ENCODE measurements at places on chromosomes 5 and 9. TPM values are rescaled to one million over a fixed set of nuclear protein-coding genes. Genes with fewer than 3 reads are reported as not detected.

DNA sequence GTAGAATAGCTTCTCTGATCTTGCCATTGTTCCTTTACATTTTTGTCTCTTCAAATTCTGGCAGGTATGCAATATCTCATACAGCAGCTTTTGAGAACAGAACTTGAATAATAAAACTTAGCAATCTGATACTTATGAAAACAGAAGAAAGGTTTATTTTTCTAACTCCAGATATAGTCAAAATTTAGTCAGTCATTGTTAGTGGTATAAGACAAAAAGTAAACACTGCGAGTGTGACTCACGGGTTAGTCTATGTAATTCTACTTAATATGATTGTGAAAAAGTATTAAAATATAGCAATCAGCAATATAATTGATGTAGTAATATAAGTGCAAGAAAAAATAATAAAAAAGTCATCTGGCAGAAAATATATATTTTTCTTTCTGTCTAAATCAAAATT lies 910.4 kb downstream of the DNAH5 start:
- no peaks in the 10 kb centered on the region for H3K4me1 ChIP-seq
- DNase-seq = no peak
- no peaks in the 10 kb centered on the region for H3K36me3 ChIP-seq
- no peak overlapping the region for H3K4me3 ChIP-seq

DNA sequence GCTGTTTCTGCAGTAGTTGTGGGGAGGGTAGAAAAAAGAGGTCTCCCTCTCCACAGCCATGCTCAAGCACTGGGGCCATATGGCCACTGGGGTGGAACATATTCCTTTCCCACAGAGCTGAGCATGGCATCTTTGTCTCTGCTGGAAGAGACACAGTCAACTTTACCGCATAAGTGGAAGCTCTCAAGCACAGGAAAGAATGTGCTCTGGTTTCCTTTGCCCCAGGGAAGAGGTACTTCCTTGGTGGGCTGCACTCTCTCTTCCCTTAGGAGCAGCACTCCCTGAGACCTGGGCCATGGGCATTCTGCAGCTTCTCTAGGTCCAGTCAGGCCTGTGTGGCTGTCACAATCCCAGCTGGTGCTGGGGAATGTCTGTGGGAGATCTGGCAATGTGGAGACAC lies 168.5 kb upstream of the ACTBL2 start:
- no peaks in the 10 kb centered on the region for H3K4me1 ChIP-seq
- H3K36me3 ChIP-seq = no peaks in the 10 kb centered on the region
- DNase-seq = no peak
- no peaks in the 10 kb centered on the region for H3K27me3 ChIP-seq
- H3K4me3 ChIP-seq = no peak overlapping the region

DNA sequence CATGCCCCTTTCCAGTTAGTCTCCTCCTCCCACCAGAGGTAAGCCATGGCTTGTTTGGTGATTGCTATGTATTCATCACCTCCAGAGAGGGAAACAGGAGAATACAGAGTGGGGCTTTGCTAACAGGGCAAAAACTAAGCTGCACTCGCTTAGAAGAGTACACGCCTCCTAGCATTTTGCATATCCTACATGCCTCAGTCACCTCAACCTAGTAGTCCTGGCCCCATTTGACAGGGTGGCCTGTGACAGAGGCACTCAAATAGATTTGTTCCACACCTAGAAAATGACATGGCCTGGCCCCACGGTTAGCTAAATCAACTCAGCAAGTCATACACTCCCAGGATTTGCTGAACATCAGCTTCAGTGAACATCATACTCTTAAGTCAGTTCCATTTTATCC lies 90.7 kb downstream of the CYFIP2 start:
- no peak overlapping the region for H3K4me3 ChIP-seq
- no peaks in the 10 kb centered on the region for H3K4me1 ChIP-seq
- H3K36me3 ChIP-seq = peaks cover 37% of the 10 kb centered on the region
- no peak overlapping the region for H3K27ac ChIP-seq
- no peaks in the 10 kb centered on the region for H3K27me3 ChIP-seq
- no peak for DNase-seq

- H3K4me1 ChIP-seq = no peaks in the 10 kb centered on the region
- no peaks in the 10 kb centered on the region for H3K27me3 ChIP-seq
- H3K4me3 ChIP-seq = no peak overlapping the region
- H3K36me3 ChIP-seq = no peaks in the 10 kb centered on the region
These were observed 123.6 kb downstream of the INVS start for GRCh38 chr9:100222674-100223073.

DNA sequence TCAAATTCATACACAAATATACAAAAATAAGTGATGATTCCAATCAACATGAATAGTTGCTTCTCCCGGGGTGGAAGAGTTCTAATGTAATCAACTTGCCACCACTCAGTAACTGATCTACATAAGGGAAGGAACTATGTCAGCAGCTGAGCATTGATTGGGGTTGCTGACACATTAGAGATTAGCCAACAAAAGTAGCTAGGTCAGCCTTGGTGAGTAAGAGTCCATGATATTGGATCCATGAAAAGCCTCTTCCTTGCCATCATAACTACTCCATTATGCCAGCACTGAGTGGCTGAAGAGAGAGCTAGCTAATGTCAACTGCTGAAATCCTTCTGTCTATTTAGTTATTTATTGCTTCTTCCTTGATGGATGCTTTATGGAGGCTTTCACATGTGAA lies 309.8 kb downstream of the NFIB start:
- no peak overlapping the region for H3K4me3 ChIP-seq
- no peak for DNase-seq
- H3K4me1 ChIP-seq = no peaks in the 10 kb centered on the region
- no peak overlapping the region for H3K27ac ChIP-seq

Gene IL3
- total RNA-seq = not detected

GRCh38 chr5:159341906-159342310 lies 11.6 kb upstream of the IL12B start:
- no peak overlapping the region for H3K4me3 ChIP-seq
- H3K27me3 ChIP-seq = no peaks in the 10 kb centered on the region
- no peak overlapping the region for H3K27ac ChIP-seq
- DNase-seq = peak; percentile 62
- H3K36me3 ChIP-seq = no peaks in the 10 kb centered on the region

Gene ATG10
- total RNA-seq = 0.58 TPM

DNA sequence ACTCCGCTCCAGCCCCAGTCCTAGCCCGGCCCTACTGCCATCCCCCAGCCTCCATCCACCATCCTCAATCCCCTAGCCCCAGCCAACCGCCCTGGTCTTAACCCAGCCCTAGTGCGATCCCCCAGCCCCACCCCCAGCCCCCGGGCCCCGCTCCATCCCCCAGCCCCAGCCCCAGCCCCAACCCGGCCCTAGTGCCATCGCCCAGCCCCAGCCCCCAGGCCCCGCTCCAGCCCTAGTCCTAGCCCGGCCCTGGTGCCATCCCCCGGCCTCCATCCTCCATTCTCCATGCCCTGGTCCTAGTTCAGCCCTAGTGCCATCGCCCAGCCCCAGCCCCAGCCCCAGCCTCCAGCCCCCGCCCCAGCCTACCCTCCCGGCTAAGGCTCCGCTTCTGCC lies 398 bp downstream of the TOR1A start:
- H3K4me3 ChIP-seq = peak overlapping the region; percentile 99
- peaks cover 25% of the 10 kb centered on the region for H3K36me3 ChIP-seq
- H3K4me1 ChIP-seq = peaks cover 19% of the 10 kb centered on the region
- no peaks in the 10 kb centered on the region for H3K27me3 ChIP-seq
- H3K27ac ChIP-seq = peak overlapping the region; percentile 78

DNA sequence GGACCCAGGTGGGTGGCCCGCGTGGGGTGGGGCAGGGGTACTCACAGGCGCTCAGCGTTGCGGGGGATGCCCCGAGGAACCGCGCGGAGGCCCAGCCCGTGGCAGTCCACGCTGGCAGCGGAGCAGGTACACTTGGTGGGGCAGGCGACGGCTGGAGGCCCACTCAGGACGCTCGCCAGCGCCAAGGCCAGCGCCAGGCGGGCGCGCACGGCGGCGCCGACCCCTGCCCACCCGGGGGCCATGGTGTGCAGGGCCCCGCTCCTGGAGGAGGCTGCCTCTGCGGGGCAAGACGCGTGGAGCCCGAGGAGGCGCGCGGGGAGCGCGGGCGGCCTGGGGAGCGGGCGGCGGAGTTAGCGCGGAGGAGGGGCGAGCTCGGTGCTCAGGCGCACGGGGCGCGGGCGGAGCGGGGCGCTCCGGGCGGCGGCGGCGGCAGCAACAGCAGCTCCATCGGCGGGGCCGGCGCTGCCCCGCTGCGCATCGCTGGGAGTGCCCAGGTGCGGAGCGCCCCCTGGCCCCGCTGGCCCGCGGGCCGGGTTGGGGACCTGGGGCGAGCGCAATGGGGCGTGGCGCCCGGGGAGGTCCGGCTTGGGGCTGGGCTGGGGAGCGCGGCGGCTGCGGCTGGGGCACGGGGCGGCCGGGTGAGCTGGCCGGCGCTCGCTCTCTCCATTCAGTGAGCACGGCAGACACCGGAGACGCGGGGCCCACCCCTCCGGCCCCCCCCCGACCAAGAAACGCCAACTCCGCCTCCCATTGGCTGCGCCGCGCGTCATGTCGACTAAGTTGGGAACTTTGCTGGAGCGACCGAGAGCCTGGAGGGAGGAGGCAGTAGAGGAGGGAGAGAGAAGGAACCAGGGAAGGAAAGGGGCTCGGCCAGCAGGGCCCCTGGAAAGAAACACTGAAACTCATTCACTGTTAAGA lies at the start of gene SLIT3:
Gene SLIT3, minus strand, starts transcription at position 672 of the 918 bp plus-strand sequence. Its CDS starts 430 bp downstream, at position 242.
- peak within 1 kb of the TSS; percentile 22 for H3K27ac ChIP-seq
- H3K4me1 ChIP-seq = peaks cover 7% of the 10 kb centered on the region
- H3K36me3 ChIP-seq = no peaks in the 10 kb centered on the region
- H3K4me3 ChIP-seq = peak within 1 kb of the TSS; percentile 54

GRCh38 chr5:144028058-144028457 lies 142.4 kb downstream of the YIPF5 start:
- no peak overlapping the region for H3K27ac ChIP-seq
- H3K27me3 ChIP-seq = no peaks in the 10 kb centered on the region
- no peak overlapping the region for H3K4me3 ChIP-seq
- DNase-seq = peak; percentile 81
- H3K36me3 ChIP-seq = no peaks in the 10 kb centered on the region
- no peaks in the 10 kb centered on the region for H3K4me1 ChIP-seq

Gene GRIA1
- total RNA-seq = 0.29 TPM
